Activated naive CD8-positive, alpha-beta T cell treated with anti-CD3 and anti-CD28 coated beads for 36 hours (primary cell): ENCODE measurements at places on chromosomes 3 and 15.

DNA sequence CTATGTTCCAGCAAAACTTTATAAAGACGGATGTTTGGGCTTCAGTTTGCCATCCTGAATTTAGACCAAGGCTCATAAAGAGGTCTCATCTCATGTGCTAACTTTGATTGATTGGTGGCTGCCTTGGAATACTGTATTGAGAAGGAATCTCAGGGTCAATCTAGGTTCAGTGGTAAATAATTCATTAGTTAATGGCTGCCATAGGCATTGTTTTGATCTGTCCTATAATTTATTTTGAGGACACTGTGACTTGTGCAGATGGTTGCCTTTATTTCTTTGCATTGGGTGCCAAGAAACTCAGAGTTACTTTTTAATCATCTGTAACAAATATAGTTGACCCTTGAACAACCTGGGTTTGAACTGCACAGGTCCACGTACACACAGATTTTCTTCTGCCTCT, 159.8 kb downstream of the B3GALNT1 start:
- H3K27ac ChIP-seq = no peak overlapping the region
- DNase-seq = no peak
- H3K36me3 ChIP-seq = no peaks in the 10 kb centered on the region
- H3K4me1 ChIP-seq = peaks cover 18% of the 10 kb centered on the region

- H3K36me3 ChIP-seq = peaks cover 17% of the 10 kb centered on the region
- peaks cover 8% of the 10 kb centered on the region for H3K4me1 ChIP-seq
- no peak overlapping the region for H3K27ac ChIP-seq
- H3K4me3 ChIP-seq = no peak overlapping the region
- no peaks in the 10 kb centered on the region for H3K27me3 ChIP-seq
These were observed 16.4 kb downstream of the FBXO22 start for GRCh38 chr15:75920079-75920478.

GRCh38 chr15:58138106-58138505, at the start of gene AQP9:
TSS of gene AQP9 (plus strand) at chr15:58138381. CDS start at chr15:58138566, 185 bp downstream.
- no peaks in the 10 kb centered on the region for H3K36me3 ChIP-seq
- H3K4me1 ChIP-seq = no peaks in the 10 kb centered on the region
- H3K4me3 ChIP-seq = no peak within 1 kb of the TSS
- H3K27me3 ChIP-seq = peaks cover 10% of the 10 kb centered on the region
- DNase-seq = no peak

DNA sequence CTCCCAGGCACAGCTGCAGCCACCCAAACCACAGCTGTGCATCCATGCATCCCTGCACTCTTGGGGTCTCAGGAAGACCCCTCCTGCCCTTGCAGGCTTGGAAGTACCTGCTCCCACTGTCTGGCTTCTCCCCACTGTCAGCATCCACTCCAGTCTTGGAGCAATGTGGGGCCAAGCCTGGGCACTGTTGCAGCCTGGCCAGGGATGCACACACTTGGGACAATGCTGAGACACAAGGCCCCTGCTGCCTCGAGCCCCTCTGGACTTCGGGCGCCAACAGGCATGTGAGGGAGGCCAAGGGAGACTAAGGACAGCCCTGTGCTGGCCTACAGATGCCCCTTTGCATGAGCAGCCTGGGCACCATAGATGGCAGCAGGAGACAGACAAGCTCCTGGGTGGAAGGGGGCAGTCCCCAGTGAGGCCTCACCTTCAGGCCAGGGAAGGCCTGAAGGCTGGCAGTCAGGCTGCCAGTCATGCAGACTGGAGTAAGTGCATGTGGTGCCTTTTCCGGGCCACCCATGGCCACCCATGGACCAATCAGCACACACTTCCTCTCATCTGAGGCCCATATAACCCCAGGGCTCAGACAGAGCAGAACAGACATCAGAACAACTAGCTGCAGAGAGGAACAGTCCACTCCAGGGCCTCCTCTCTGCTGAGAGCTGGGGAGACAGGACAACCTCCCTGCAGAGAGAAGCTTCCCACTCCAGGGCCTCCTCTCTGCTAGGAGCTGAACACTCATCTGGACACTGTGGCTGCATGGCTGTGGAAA, 219.0 kb downstream of the VGLL3 start:
- H3K4me3 ChIP-seq = no peak overlapping the region

- peaks cover 11% of the 10 kb centered on the region for H3K36me3 ChIP-seq
- peaks cover 46% of the 10 kb centered on the region for H3K4me1 ChIP-seq
- no peaks in the 10 kb centered on the region for H3K27me3 ChIP-seq
- peak overlapping the region; percentile 77 for H3K27ac ChIP-seq
- DNase-seq = peak; percentile 84
- peak overlapping the region; percentile 72 for H3K4me3 ChIP-seq
These were observed 1.9 kb downstream of the CHST2 start for GRCh38 chr3:143121241-143122088.

GRCh38 chr3:36796881-36797280, 32.5 kb upstream of the DCLK3 start:
- H3K27me3 ChIP-seq = peaks cover 11% of the 10 kb centered on the region
- no peak for DNase-seq
- H3K36me3 ChIP-seq = peaks cover 3% of the 10 kb centered on the region

DNA sequence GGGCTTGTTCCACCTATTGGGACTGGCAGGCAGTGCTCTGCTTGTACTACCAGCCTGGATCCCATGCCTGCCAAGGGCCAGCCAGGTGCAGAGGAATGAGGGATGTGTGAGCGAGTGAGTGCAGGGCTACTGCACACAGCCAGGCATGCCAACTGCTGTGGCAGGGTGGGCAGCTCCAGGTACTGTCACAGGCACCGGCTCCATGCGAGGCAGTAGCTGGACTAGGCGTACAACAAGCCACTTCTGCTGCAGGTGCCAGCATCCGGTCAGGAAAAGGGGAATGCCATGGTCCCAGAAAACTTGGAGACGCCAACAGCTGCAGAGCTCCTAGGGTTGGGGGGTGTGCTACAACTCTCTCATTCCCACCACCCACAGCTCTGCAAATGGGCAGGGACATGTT, 1356.7 kb downstream of the SI start:
- H3K27me3 ChIP-seq = no peaks in the 10 kb centered on the region
- no peak overlapping the region for H3K27ac ChIP-seq
- no peaks in the 10 kb centered on the region for H3K4me1 ChIP-seq
- H3K4me3 ChIP-seq = no peak overlapping the region
- no peak for DNase-seq
- H3K36me3 ChIP-seq = no peaks in the 10 kb centered on the region

- no peaks in the 10 kb centered on the region for H3K4me1 ChIP-seq
- no peak for DNase-seq
- H3K36me3 ChIP-seq = no peaks in the 10 kb centered on the region
- H3K4me3 ChIP-seq = no peak overlapping the region
- H3K27ac ChIP-seq = no peak overlapping the region
These were observed 210.1 kb downstream of the TBC1D2B start for GRCh38 chr15:77867266-77868047.

DNA sequence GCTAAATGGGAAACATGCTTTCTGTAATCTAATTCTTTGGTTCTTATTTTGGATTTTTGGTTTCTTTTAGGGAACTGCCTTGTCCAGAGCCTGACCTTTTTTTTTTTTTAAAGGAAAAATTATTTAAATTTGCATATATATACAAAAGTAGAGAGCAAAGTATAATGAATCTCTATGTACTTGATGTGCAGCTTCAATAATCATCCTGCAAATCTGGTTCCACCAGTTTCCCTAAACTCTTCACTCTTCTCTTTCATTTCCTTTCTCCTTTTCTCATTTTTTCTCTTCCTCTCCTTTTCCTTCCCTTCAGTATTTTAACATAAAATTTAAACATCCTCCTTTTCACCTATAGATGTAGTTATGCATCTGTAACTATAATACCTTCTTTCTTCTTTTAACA, 82.5 kb downstream of the USP13 start:
- no peak overlapping the region for H3K4me3 ChIP-seq
- peaks cover under 1% of the 10 kb centered on the region for H3K36me3 ChIP-seq
- peaks cover 6% of the 10 kb centered on the region for H3K4me1 ChIP-seq
- no peak overlapping the region for H3K27ac ChIP-seq
- DNase-seq = no peak

- peaks cover 13% of the 10 kb centered on the region for H3K4me1 ChIP-seq
- no peak overlapping the region for H3K4me3 ChIP-seq
- H3K27ac ChIP-seq = no peak overlapping the region
These were observed 211.4 kb downstream of the ITPR1 start for GRCh38 chr3:4704552-4704951.

- H3K27ac ChIP-seq = no peak overlapping the region
- H3K27me3 ChIP-seq = no peaks in the 10 kb centered on the region
These were observed 131.9 kb upstream of the PROK2 start for GRCh38 chr3:71916747-71917369.

DNA sequence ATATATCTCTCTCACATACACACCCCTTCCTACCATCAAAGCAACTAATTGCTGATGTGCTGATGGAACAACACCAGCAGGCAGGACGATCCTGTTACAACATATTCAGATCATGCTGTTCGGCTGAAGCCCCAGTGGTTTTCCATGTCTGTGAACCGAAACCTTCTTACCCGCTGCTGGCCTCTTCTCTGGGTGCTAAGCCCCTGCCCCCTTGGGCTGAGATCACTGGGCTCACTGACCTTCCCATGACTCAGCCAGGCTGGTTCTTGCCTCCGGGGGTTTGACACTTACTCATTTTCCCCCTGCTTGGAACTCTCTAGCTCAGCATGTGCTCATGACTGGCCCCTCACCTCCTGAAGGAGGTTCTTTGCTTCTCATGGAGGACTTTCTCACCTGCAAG, 122.0 kb upstream of the RGMA start:
- peaks cover 5% of the 10 kb centered on the region for H3K27me3 ChIP-seq
- no peaks in the 10 kb centered on the region for H3K36me3 ChIP-seq
- DNase-seq = no peak
- no peak overlapping the region for H3K27ac ChIP-seq
- H3K4me1 ChIP-seq = no peaks in the 10 kb centered on the region

GRCh38 chr3:145519398-145520047, 641.5 kb downstream of the PLOD2 start:
- H3K27me3 ChIP-seq = no peaks in the 10 kb centered on the region
- H3K27ac ChIP-seq = no peak overlapping the region
- no peaks in the 10 kb centered on the region for H3K36me3 ChIP-seq
- no peak overlapping the region for H3K4me3 ChIP-seq

- H3K4me1 ChIP-seq = peaks cover 29% of the 10 kb centered on the region
- no peaks in the 10 kb centered on the region for H3K27me3 ChIP-seq
- H3K36me3 ChIP-seq = peaks cover 6% of the 10 kb centered on the region
- peak overlapping the region; percentile 43 for H3K27ac ChIP-seq
- no peak for DNase-seq
- no peak overlapping the region for H3K4me3 ChIP-seq
These were observed 22.6 kb upstream of the RASGRP1 start for GRCh38 chr15:38587214-38587613.

DNA sequence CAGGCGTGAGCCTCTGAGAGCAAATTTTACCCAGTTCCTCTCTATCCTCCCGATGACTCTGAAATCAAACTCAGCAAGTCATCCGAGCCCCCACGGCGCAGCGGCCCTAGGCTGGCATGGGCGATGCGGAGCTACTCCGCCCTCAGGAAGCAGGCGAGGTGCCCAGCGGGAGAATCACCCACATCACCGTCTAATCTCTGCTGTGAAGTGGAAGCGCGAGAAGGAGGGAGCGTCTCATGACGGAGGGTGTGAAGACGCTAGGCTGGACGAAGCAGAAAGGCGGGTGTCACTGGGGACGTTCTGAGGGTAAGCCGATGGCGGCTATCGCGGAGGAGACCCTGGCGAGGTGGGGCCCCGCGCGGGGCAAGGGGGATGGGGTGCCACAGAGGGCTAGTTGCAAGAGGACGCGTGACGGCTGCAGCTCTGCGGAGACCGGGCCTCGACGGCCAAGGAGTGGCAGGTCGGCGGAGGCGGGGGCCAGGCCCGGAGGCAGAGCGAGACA, 9.1 kb upstream of the GNAI2 start:
- H3K36me3 ChIP-seq = no peaks in the 10 kb centered on the region
- H3K27ac ChIP-seq = peak overlapping the region; percentile 90
- peaks cover 9% of the 10 kb centered on the region for H3K27me3 ChIP-seq
- H3K4me1 ChIP-seq = peaks cover 14% of the 10 kb centered on the region

GRCh38 chr3:114380233-114380651, 86.4 kb downstream of the TIGIT start:
- H3K4me3 ChIP-seq = no peak overlapping the region
- no peaks in the 10 kb centered on the region for H3K27me3 ChIP-seq
- H3K4me1 ChIP-seq = peaks cover 5% of the 10 kb centered on the region
- H3K36me3 ChIP-seq = peaks cover 3% of the 10 kb centered on the region
- DNase-seq = no peak
- H3K27ac ChIP-seq = no peak overlapping the region

- DNase-seq = no peak
- peak overlapping the region; percentile 23 for H3K4me3 ChIP-seq
- no peaks in the 10 kb centered on the region for H3K27me3 ChIP-seq
- H3K36me3 ChIP-seq = peaks cover 15% of the 10 kb centered on the region
These were observed 459.9 kb downstream of the RAP2B start for GRCh38 chr3:153621953-153622352.

DNA sequence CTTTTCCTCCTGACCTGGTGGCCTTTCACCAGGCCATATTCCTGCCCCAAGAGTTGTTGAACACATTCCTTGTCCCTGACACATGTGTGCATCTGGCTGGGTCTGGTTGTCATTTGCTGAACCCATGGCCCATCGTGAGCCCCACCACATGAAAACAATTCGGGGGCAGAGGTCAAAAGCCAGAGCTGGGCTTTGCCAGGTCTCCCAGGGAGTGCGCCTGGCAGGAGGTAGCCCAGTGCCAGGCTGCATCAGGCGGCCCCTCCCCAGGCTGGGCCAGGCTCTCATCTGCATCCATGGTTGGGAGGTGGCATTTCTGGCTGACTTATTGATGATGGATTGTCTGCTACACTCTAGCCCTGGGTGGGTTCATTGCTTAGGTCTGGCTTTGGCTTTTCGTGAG, 30.9 kb downstream of the SPSB4 start:
- DNase-seq = no peak
- H3K4me3 ChIP-seq = no peak overlapping the region
- no peaks in the 10 kb centered on the region for H3K36me3 ChIP-seq
- H3K27me3 ChIP-seq = no peaks in the 10 kb centered on the region

DNA sequence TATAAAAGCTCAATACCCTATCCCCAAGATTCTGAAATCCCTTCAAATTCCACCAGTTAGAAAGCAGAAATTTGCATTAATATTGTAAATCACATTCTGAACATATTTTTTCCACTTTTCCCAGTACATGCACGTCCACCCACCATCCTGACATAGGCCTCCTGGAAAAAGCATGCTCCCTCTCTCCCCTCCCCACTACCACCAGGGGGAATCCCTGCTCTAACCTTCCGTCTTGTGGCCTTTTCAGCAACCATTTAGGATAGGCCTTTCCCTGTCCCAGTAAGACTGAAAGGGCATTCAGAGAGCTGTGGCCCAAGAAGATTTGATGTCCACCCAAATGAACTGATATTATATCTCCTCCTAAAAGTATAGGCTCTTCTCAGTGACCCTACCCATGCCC, 182.1 kb downstream of the ARRDC4 start:
- no peak overlapping the region for H3K4me3 ChIP-seq
- peaks cover 21% of the 10 kb centered on the region for H3K27me3 ChIP-seq
- no peak overlapping the region for H3K27ac ChIP-seq

DNA sequence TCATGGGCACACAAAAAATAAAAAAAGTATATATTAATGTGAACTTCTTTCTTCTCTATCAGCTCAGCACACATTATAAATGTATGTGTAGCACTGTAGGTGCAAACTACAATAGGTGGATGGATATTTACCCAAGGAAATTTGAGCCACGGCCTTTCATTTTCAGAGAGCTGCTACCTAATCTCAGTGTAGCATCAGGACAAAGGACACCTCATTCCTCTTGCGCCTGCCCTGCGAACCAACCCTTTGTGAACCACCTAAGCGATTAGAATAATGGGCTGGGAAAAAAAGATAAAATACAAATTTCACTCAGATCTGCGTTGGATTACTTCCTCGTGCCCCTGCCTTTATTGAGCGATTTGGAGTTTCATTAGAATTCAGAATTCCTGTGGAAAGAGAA, 263.2 kb downstream of the NR2F2 start:
- no peak for DNase-seq
- H3K27me3 ChIP-seq = peaks cover 7% of the 10 kb centered on the region
- no peaks in the 10 kb centered on the region for H3K4me1 ChIP-seq
- no peaks in the 10 kb centered on the region for H3K36me3 ChIP-seq
- no peak overlapping the region for H3K4me3 ChIP-seq
- H3K27ac ChIP-seq = no peak overlapping the region
